ENCODE measurements at places on chromosomes 7 and 10.

- DNase-seq = no peak
Observed at GRCh38 chr7:99521399-99521798, 16.9 kb downstream of the ZKSCAN5 start.

DNA sequence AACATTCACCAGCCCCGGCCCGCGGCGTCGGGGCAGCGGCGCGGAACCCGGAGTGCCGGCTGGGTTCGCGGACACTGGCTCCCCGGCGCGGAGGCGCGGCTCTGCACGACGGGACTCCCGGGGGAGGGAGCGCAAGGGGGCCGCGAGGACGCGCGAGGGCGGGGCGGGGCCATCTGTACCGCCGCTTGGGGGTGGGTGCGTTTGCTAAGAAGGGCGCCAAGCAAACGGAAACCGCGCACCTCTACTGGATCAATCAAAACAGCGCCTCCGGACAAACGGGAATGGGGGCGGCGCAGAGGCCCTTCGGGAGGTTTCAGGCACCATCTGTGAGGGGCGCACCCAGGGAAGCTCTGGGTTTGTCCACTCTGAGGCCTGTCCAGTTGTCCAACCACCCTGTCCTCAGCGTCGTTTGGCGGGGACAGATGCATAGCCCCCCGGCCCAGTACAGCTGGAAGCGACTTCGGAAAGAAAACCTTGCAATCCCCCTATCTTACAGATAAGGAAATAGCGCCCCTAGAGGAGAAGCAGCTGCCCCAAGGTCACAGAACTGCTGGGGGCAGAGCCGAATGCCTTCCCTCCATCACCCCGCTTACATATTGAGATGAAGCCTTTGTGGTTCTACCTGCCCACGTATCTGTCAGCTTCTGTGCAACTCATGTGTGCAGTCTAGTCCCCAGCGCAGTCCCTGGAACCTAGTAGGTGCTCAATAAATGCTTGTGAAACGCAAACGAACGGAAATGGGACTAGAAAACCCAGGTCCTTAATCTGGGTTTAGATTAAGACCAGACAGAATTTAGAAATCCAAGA lies 10.7 kb upstream of the SLIT1 start:
- DNase-seq = peak; percentile 89

DNA sequence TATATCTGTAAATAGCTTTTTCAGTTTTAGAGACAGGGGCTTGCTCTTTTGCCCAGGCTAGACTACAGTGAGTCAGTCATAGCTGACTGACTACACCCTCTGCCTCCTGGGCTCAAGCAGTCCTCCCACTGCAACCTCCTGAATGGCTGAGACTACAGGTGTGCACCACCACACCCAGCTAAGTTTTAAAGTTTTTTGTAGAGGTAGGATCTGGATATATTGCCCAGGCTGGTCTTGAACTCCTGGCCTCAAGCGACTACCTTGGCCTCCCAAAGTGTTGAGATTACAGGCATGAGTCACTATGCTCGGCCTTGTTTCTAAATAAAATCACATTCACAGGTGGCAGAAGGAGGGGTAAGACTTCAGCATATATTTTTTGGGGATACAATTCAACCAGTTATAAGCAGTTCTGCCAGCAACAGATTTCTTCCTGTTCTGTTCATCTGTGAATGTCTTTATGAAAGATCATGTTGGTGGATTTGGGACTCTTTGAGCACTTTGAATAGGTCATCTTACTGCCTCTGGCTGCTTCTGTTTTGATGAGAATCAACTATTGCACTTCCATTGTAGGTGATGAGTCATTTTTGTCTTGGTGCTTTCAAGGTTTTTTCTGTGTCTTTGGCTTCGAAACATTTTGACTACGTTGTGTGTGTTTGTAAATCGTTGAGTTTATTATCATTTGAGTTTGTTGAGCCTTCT lies 15.7 kb downstream of the RBM33 start:
- DNase-seq = no peak

- no peak for DNase-seq
Observed at GRCh38 chr7:81331061-81332018, 412.5 kb upstream of the SEMA3C start.

DNA sequence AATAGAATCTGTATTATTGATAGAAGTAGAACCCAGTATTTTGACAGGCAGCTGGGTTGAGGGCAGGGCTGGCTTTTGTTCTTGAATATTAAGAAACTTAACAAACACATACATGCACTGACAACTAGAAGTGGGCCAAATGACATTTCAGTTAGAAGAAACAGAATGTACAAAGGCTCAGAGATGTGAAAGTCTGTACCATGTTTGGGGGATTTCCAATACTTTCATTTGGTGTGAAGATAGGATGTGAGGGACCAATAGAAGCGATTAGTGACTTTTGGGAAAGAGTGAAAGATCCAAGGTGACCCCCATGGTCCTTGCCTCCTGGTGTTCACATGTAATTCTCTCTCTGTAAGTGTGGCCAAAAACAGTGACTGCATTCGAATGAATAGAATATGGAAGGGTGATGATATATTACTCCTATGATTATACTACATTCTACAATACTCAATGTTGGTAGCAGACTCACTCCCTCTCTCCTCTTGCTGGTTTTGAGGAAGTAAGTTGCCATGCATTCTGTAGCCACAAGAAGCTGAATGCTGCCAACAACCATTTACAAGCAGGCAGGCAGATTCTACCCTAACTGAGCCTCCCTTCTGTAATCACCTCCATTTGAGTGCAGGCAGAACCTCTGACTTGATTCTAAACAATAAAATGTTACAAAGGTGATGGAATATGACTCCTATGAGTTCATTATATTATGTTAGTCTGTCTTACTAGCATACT lies 151.4 kb downstream of the TMEM168 start:
- DNase-seq = peak; percentile 18

DNA sequence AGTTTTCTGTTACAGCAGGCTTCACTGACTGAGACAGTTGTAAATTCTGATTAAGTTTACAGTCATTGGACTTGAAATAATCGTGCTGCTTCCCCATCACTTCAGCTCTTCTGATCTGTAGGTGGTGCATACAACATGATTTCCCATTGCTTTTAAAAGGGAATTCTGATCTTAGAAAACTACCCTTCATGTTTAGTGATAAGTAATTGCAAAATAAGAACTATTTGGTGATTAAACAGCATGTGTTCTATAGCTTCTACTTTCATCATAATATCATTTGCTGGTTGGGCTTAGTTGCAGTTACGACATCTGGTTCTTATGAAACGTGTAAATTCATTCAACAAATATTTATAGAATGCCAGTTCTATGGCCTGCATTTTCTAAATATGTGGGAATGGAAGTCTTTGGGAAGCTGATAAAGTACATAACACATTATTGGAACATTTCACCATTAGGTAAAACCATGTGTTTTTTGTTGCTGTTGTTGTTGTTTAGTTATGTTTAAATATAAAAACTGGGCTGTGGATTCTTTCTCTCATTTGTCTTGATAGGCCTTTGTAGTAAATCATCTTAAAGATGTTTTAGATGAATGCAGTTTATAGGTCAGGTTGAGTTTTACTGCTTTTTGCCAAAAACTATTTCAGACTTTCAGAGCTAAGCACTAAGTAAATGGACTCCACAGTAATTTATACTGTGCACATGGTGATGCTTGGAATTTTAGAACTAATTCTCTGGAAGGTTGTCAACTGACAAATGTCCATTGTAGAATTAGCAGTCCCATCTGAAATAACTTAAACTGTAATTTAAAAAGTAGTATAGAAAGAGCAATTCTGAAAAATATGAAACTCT lies 13.1 kb downstream of the GNAI1 start:
- DNase-seq = no peak

DNA sequence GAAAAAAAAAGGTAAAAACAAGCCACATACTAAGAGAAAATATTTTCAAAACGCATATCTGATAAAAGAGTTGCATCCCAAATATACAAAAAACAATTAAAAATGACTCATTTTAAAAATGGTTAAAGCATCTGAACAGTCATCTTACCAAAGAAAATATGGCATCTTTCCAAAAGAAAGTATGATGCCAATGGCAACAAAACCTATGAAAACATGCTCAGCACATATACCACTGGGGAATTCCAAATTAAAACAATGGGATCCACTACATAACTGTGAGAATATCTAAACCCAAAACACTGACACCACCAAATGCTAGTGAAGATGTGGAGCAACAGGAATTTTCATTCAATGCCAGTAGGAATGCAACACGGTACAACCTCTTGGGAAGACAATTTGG lies 39.3 kb downstream of the VSTM2A start:
- no peak for DNase-seq
